ENCODE measurements at places on chromosomes 2 and 18.

GRCh38 chr18:21262244-21262643 lies 20.2 kb downstream of the GREB1L start:
- no peak for DNase-seq

DNA sequence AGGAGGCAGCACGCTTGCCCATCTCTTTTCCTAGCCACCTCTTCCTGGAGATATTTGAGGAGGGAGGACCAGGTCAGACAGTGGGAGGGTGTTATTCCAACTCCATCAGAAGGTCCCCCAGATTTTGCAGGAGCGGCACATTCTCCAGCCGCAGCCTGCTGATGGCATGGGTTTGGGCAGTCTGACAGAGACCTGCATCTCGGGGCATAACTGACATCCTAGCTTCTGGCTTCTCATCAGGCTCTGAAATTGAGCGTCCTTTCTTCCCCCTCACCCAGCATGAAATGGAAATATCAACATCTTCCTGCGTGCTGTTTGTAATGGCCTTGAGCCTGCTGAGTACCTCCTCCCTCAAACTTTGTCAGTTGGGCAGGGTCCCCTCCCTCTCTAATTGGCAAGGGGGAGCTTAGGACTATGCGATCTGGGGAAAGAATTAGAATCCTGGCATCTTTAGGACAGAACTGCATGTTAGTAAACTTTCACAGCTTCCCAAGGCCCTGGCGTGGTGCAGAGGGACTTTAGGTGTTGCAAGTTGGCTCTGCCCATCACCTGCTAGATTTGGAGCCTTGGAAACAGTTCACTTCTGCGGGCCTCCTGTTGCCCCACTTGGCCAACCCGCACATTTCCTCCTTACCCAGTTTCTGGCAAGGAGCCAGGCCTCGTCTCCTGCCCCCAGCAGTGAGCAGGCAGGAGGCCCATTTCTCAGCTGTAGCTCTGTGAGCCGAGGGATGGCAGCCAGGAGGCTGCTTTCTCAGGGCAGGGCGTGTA lies 2.2 kb downstream of the ITM2C start:
- peak; percentile 44 for DNase-seq

GRCh38 chr18:67217551-67218166 lies 298.9 kb downstream of the DSEL start:
- DNase-seq = peak; percentile 19

- DNase-seq = no peak
Measured at GRCh38 chr2:58122540-58122939, 75.9 kb downstream of the VRK2 start.

DNA sequence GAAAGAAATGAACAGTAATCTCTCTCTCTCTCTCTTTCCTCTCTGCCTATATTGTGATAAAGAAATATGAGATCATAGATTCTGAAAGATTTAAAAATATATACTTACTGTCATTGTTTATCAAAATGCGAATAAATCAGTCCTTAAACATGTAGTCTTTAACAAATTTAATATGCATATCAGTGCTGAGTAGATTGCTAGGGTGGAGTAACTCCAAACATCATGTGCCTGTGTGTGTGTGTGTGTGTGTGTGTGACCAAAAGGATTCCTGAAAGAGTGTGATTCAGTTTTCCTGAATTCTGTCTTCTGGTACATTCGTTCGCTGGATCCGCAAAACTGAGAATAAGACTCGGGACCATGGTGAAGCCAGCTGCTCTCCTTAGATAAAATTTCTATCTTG lies 24.0 kb upstream of the DSEL start:
- DNase-seq = no peak

- no peak for DNase-seq
Measured at GRCh38 chr2:44420725-44421124, 59.0 kb downstream of the CAMKMT start.

GRCh38 chr2:119688616-119689015 lies 9.6 kb downstream of the TMEM177 start:
- DNase-seq = no peak

- DNase-seq = no peak
Measured at GRCh38 chr18:23053776-23054457, 81.4 kb upstream of the CABLES1 start.

GRCh38 chr2:27823569-27823968 lies 52.0 kb downstream of the MRPL33 start:
- no peak for DNase-seq

DNA sequence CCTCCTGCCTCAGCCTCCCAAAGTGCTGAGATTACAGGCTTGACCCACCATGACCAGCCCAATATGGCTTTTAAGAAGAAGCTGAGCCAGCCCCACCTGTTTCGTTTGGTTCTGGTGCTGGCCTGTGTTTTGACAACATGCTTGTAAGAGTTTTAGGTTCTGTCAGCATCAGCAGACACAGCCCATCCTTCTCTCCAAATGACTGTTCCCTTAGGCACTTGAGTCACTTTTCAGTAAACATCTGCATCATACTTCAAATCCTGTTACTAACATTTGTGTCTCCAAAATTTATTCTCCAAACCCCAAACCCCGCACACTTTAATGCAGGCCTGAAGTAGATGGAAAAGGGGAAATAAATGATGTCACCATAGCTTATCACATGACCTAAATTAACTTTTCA lies 1118.5 kb downstream of the TSN start:
- no peak for DNase-seq

- DNase-seq = no peak
Measured at GRCh38 chr18:55513161-55513560, 74.8 kb downstream of the TCF4 start.

DNA sequence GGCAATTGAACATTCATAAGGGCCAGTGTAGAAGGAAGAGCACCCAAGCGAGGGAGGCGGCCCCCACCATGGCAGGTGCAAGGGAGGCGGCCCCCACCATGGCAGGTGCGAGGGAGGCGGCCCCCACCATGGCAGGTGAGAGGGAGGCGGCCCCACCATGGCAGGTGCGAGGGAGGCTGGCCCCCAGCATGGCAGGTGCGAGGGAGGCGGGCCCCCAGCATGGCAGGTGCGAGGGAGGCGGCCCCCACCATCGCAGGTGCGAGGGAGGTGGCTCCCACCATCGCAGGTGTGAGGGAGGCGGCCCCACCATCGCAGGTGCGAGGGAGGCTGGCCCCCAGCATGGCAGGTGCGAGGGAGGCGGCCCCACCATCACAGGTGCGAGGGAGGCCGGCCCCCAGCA lies 24.7 kb upstream of the GPC1 start:
- DNase-seq = no peak

DNA sequence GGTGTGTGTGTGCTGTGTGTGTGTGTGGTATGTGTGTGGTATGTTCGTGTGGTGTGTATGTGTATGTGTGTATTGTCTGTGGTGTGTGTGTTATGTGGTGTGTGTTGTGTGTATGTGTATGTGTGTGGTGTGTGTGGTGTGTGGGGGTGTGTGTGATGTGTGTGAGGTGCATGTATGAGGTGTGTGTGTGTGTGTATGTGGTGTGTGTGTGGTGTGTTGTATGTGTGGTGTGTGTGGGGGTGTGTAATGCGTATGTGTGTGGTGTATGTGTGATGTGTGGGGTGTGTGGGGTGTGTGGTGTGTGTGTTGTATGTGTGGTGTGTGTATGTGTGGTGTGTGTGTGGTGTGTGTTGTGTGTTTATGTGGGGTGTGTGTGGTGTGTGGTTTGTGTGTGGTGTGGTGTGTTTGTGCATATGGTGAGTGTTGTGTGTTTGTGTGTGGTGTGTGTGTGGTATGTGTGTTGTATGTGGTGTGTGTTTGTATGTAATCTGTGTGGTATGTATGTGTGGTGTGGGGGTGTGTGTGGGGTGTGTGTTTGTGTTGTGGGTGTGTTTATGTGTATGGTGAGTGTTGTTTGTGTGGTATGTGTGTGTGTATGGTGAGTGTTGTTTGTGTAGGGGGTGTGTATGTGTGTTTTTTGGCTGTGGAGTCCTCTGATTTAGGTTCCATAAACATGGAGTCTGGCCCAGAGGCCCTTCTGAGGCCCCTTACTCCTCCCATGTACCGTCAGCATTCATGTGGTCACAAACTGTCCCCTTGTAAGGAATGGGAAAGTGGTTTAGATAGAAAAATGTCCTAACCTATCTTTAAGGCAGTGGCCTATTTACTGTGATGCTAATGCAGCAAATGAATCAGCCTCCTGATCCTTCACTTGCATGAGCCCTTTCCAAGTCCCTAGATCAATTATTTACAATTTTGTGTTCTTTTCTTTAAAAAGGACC lies 116.0 kb downstream of the ALPK2 start:
- DNase-seq = no peak

GRCh38 chr18:9354256-9354655 lies 19.7 kb downstream of the TWSG1 start:
- no peak for DNase-seq

DNA sequence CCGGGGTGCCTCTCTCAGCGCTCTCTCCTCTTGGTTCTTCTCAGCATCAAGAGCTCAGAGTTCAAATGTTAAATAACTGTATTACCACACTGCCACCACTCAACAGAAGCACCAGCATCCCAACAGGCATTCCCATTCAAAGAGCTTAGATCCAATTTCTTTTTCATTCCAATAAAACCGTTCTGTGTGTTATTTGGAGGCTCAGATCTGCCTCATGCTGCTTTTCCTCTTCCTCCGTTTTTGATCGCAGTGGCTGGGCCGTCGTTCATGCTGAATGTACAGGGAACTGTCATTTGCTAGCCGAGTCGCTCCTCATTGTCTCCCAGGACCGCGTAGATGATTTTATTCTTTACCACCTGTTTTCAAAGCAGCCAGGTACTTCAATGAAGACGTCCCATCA lies 798.9 kb upstream of the SALL3 start:
- DNase-seq = no peak

DNA sequence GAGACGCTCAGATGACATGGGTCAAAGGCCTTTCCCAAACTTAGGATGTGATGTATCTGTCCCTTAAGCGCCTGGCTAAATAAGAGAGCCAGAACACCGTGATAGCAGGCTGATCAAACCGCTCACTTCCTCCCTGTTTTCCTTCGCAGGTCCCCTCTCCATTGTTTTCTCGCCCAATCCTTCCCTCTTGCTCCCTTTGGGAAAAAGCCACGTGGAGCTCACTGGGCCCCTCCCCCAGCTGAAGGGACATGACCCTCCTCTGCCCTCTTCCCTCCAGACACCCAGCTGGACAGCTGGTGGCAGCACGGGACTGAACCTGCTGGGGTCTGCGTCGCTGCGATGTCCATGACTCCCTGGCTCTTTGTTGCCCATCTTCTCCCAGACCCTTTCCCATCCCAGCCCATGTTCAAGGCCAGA lies 201.7 kb downstream of the TNS1 start:
- DNase-seq = no peak

DNA sequence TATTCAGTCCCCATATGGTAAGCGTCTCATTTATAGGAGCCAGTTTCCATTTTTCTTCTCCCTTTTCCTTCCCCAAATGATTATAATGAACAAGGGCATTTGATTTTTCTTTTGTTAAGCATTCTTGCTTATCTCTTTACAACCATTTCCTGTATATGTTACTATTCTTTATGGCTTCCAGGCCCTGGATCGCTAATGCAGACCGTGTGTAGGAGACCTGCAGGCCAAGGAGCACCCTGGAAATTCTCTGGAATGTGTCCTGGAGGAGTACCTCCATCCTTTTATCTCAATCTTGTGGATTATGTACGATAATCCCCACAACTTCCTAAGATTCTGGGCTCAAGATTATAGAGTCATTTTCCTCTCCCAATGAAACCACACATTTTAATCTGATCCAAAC lies 439.6 kb upstream of the MMADHC start:
- DNase-seq = no peak

GRCh38 chr18:31973929-31974546 lies 31.1 kb upstream of the TRAPPC8 start:
- DNase-seq = no peak

DNA sequence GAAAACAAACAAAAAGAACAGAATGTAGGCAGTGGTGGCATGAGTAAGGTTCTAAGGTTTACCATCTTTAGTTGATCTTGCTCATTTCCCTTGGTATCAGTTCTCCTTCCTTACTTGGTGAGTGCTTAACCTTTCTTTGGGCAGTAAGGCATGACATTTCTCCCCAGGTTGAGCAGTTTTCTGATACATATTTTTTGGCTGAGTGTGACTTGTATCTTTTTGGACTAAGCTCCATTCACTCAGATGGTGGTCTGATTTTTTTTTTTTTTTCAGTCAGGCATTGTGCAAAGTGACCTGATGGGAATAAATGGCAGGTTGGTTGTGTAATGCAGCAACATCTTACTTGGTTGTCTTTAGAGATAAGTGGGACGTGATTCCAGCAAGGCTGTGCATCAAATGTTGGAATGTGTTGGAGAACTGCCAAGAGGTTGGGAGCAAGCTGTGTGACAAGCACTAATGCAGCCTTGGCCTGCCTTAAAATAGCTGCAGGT lies 15.1 kb downstream of the SPTBN1 start:
- DNase-seq = no peak

- DNase-seq = no peak
Measured at GRCh38 chr2:1701020-1701419, 43.3 kb downstream of the PXDN start.

- no peak for DNase-seq
Measured at GRCh38 chr2:68789603-68790002, 55.0 kb downstream of the ARHGAP25 start.

GRCh38 chr2:230128623-230129342 lies 60.1 kb upstream of the SLC16A14 start:
- DNase-seq = no peak

DNA sequence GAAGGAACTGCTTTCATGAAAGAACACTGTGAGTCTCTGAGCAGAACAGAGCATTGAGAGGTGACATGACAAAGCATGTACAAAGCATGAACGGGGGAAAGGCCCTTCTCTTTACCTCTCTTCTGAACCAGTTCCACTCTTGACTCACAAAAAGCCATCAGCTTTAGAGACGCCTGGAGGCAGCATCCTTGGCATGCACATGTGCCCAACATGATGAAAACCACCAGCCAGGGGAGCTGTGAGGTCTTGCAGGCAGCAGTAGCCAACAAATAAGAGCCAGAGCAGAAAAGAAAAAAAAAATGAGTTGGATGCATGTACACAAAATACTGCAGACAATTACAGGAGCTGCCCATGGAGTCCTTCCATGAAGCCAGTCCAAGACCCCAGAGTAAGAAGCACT lies 95.5 kb upstream of the AGAP1 start:
- DNase-seq = no peak

- no peak for DNase-seq
Measured at GRCh38 chr18:8991155-8991554, 111.3 kb upstream of the NDUFV2 start.

DNA sequence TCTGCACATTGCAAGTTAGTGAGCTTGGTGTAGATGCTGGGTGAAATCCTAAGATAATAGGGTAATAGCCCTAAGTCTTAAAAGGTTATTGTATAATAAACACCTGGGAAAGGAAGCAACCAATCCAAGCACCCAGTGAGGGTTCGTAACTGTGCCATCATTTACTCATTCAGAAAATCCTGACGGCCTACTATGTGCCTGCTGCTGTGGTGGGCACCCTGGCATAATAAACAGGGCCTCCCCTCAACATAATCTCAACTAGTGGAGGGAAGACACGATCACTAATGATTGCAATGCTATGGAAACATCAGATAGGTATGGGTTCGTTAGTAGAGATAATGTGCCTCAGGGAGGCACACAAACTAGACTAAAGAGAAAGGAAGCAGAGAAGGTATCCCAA lies 48.9 kb upstream of the CCDC85A start:
- no peak for DNase-seq

- DNase-seq = no peak
Measured at GRCh38 chr2:235769046-235769445, 275.2 kb downstream of the AGAP1 start.

- DNase-seq = no peak
Measured at GRCh38 chr2:138078153-138078552, 113.9 kb downstream of the HNMT start.

Data from stimulated activated CD8-positive, alpha-beta memory T cell treated with anti-CD3 and anti-CD28 coated beads, Interleukin-4, amount 100 ng/mL, for 1 hour (primary cell).